ENCODE measurements at places on chromosomes 2 and 18. TPM values are rescaled to one million over a fixed set of nuclear protein-coding genes. Genes with fewer than 3 reads are reported as not detected.

GRCh38 chr2:161386228-161386824, 29.8 kb upstream of the TBR1 start:
- H3K27ac ChIP-seq = no peak overlapping the region
- H3K4me1 ChIP-seq = peaks cover 3% of the 10 kb centered on the region
- no peaks in the 10 kb centered on the region for H3K27me3 ChIP-seq
- no peak for DNase-seq

GRCh38 chr2:239143858-239144712, 256.7 kb downstream of the HDAC4 start:
- H3K4me3 ChIP-seq = no peak overlapping the region
- H3K36me3 ChIP-seq = no peaks in the 10 kb centered on the region
- H3K27me3 ChIP-seq = no peaks in the 10 kb centered on the region

- no peaks in the 10 kb centered on the region for H3K4me1 ChIP-seq
- H3K27ac ChIP-seq = no peak overlapping the region
- no peaks in the 10 kb centered on the region for H3K36me3 ChIP-seq
These were observed 57.9 kb downstream of the LIPG start for GRCh38 chr18:49619801-49620200.

- no peak overlapping the region for H3K27ac ChIP-seq
- no peaks in the 10 kb centered on the region for H3K36me3 ChIP-seq
- H3K4me1 ChIP-seq = peaks cover 22% of the 10 kb centered on the region
- no peak overlapping the region for H3K4me3 ChIP-seq
- no peak for DNase-seq
These were observed 158.9 kb downstream of the LDLRAD4 start for GRCh38 chr18:13377496-13377895.

The EML6 gene
- total RNA-seq = 47.2 TPM

The IL1RL1 gene
- total RNA-seq = not detected

The CCL20 gene
- total RNA-seq = not detected

Data from B cell (primary cell).